Upper lobe of right lung (tissue), 1 donor: ENCODE measurements at places on chromosomes 4 and X. TPM values are rescaled to one million over a fixed set of nuclear protein-coding genes. Genes with fewer than 3 reads are reported as not detected.

The GPRASP1 gene
- 5.5 TPM for total RNA-seq

The NLGN3 gene
- total RNA-seq: 0.69 TPM

The HOPX gene
- total RNA-seq: 520 TPM

The ZNF711 gene
- 1.8 TPM for total RNA-seq

The KCTD8 gene
- total RNA-seq: 0.67 TPM

The ETNPPL gene
- not detected for total RNA-seq

The ETDB gene
- total RNA-seq: not detected

The ARSJ gene
- 13.6 TPM for total RNA-seq

The RPS6KA6 gene
- total RNA-seq: 2.4 TPM

The LAMP2 gene
- 138 TPM for total RNA-seq

The SCML2 gene
- total RNA-seq: 0.81 TPM

The WDR13 gene
- total RNA-seq: 121 TPM

The GPAT3 gene
- 8.3 TPM for total RNA-seq

The PCDH18 gene
- total RNA-seq: 6.9 TPM

The ZFYVE28 gene
- total RNA-seq: 16.6 TPM

The ZBED1 gene
- 40.0 TPM for total RNA-seq

The AR gene
- total RNA-seq: 5.3 TPM

The RASGEF1B gene
- 45.1 TPM for total RNA-seq

The ADH7 gene
- total RNA-seq: not detected

The C4orf54 gene
- not detected for total RNA-seq

The CFAP47 gene
- total RNA-seq: not detected

The ATP2B3 gene
- not detected for total RNA-seq

The ZDHHC15 gene
- total RNA-seq: 1.4 TPM

The PDGFC gene
- 31.3 TPM for total RNA-seq

The TEX13D gene
- not detected for total RNA-seq
